Activated CD4-positive, CD25-positive, alpha-beta regulatory T cell treated with anti-CD3 and anti-CD28 coated beads, Interleukin-2, amount 50 U/mL, for 24 hours (primary cell): ENCODE measurements at places on chromosomes 6 and 20.

DNA sequence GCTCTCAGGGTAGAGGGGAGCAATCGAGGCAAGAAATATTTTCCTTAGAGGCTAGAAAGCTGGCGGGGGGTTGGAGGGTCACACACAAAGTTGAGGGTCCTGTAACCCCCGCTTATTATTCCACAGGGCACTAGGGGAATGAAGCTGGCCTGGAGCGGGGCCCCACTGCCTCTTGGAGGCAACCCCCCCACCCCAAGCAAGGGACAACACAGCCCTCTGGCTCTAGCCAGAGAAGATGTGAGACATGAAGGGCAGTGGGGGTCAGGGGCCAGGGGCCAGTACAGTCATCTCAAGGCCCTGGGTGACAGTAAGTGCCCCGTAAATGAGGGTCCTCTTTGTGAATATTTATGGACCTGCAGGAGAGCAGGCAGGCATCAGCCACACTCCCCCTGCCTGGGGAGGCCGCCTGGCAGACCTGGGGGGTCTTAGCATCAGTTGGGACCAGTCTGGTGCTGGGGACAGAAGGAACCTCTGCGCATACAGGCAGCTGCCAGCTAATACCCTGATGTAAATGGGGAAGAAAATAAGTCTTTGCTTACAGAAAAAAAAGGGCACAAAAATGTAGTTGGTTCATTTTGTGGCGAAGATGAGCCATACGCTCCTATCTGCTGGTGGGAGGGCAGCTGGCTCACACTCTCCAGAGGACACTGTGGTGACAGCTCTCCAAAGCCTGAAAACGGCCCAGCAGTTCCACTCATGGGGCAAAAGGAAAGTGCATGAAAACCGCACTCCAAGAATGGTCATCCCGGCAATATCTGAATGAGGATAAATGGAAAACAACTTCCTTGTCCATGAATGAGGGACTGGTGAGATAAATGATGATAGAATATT lies 21.9 kb downstream of the SPATA2 start:
- ATAC-seq: peak; percentile 88

DNA sequence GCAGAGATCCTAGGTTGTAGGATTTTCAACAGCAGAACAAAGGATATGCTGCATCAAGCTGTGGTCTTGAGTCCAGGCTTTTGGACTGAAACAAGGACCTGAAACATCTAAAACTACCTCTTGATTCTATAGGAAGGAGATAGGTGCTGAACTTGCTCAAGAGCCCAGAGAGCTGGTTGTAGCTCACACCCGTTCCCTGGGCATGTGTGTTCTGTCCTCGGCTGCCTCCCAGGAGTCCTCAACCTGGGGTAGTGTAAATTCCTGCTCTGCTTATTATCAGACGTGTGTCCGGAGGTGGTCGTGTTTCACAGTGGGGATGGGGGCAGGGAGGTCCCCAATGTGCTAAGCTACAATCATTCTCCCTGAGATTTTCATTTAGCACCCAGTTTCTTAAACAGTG lies 4.8 kb downstream of the NOP56 start:
- ATAC-seq: no peak

DNA sequence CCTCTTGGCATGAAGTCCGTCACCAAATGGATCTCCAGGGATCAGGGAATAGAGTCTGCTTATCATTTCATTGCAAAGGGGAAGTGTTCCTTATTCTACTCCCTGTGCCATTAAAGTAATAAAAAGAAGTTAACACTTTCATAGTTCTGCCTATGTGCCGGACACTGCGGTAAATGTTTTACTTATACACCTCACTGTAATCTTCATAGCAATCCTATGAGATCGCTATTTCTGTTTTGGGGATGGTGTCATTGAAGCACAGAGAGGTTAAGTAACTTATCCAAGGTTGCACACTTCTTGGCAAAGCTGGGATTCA lies 177.7 kb downstream of the TSHZ2 start:
- ATAC-seq: no peak

DNA sequence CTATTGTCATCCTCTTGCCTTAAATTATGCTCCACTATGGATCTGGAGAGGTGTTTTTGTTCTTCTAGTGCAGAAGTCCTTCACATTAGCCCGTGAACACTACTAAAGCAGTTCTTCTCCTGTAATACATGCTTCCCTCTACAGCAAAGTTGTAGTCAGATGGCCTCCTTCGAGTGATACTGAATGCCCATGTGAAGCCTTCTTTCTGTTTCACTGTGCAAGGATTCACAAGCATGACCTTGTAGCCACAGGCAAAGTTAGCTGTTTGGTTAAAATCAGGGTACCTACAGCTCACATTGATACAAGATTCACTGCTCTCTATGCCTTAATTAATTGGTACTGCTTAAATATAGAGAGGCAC lies 47.6 kb downstream of the ARHGAP18 start:
- no peak for ATAC-seq

- ATAC-seq: no peak
These were observed 84.9 kb downstream of the BTBD9 start for GRCh38 chr6:38554700-38555413.

GRCh38 chr20:32522776-32523612 lies 62.1 kb downstream of the NOL4L start:
- ATAC-seq: peak; percentile 39

GRCh38 chr6:14863902-14864850 lies 381.7 kb upstream of the JARID2 start:
- ATAC-seq: no peak

DNA sequence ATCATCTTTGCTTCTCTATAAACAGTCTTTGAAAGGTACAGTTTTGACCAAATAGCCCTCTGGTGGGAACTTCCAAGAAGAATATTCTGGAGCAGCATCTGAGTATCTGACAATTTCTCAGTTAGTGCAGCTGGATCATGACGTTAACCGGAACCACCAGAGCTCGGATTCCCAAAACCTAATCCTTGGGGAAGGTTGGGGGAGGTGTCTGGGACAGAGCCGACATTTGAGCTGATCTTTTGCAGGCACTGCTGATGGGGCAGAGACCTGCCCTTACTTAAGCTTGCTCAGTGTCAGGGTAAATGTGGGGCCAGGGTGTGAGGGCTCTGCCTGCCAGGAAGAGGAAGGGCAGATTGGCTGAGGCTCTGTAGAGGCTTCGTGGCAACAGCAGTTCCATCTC lies 416.6 kb downstream of the DHX35 start:
- ATAC-seq: no peak

- ATAC-seq: no peak
These were observed 90.5 kb downstream of the PCSK2 start for GRCh38 chr20:17317341-17317740.

GRCh38 chr6:15615802-15616201 lies 47.0 kb downstream of the DTNBP1 start:
- ATAC-seq: no peak

GRCh38 chr6:35048631-35049083 lies 92.5 kb downstream of the TCP11 start:
- ATAC-seq: no peak

- ATAC-seq: no peak
These were observed 21.7 kb downstream of the CST9L start for GRCh38 chr20:23546435-23547144.

DNA sequence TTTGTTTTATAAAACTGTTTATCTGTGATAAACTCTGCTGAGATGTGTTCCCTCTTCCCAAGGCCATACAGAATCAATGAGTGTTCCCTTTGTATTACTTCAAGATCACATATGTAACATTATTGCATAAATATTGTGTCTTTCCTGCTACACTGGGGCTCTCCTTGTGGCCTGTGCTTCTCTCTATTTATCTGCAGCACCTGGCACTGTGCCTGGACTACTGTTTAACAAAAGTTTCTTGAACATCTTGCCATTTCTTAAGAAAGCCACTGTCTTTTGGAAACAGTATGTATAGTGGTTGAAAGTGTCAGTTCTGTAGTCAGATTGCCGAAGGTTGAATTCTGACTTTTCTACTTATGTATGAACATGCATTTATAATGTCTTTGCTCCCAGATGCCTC lies 169.0 kb upstream of the SCGN start:
- no peak for ATAC-seq

- no peak for ATAC-seq
These were observed 323.8 kb upstream of the JARID2 start for GRCh38 chr6:14921878-14922671.

DNA sequence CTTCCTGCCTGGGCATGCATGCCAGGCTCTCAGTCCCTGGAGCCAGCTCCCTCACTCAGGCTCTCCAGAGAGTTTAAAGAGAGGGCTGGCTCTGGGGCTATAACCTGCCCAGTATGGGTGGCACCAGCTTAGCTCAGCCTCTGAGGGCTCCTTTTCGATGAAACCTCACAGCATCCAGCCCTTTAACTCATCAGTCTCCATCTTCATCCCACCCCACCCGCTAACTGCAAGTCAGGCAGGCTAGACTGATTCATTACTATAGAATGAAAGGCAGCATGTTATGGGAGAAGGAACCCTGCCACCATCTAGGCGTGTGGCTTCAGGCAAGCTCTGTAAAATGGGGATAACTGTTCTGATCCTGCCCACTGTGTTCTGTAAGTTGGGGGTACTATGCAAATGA lies 53.5 kb downstream of the RAB44 start:
- no peak for ATAC-seq

DNA sequence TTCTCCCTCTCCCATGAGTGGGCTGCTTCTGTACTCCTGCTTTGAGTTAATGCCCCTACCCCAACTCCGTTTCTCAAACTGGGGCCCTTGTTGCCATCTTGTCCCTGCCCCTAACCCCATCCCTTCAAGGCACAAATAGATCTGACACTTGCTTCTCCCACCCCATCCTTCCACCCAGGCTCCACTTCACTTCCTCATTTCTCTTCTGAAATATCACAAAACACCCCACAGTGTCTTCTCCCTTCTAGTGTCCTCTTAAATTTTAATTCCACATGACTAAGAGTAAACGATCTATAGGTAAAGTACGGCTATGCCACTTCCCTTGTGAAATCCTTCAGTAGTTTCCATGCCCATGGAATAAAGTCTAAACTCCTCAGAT lies 571.6 kb upstream of the NOX3 start:
- no peak for ATAC-seq

GRCh38 chr20:9508696-9509178 lies 5.7 kb upstream of the LAMP5 start:
- ATAC-seq: no peak

DNA sequence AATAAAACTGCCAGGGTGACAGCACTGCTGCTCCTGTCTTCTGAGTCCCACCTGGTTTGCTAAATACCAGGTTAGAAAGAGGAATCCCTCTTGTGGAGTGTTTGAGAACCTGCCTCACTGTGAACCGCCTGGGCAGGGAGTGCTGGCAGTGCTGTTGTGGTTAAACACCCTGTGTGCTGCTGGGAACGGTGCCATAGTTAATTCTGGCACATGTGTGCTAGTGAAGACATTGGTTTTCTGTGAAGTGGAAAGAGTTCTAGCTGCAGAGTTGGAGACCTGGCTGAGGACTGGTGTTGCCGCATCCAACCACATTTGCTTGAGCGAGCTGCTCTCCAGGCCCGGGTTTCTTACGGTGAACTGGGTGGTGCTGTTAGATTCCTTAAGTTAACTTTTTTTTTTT lies 72.7 kb downstream of the IGF2R start:
- no peak for ATAC-seq

GRCh38 chr6:33720998-33721397 lies 9.5 kb upstream of the UQCC2 start:
- ATAC-seq: no peak

DNA sequence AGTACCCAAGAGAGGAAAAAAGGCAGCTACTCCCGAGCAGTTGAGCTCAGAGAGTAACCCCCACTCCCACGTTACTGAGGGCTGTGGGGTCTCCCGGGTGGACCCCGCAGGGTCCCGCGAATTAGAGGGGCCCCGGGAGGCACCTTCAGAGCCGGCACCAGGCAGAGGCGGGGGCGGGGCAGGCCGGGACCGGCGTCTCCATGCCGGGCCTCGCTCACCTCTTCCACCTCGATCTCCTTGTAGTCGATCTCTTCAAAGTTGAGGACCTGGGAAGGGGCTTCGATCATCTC lies 381 bp downstream of the MAP3K7 start:
- no peak for ATAC-seq

- ATAC-seq: no peak
These were observed 56.2 kb upstream of the EPB41L1 start for GRCh38 chr20:36098364-36098763.

DNA sequence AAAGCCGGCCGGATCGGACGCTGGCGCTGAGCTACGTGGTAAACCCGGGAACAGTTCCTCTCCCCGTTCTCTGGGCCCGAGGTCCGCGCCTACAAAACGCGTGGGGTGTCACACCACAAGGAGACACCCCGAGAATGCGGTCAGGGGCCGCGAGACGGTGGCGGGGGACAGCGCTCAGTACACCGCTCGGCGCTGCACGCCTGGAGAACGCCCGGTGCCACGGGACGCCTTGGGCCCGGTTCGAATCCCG lies 670 bp downstream of the NCOA5 start:
- peak; percentile 53 for ATAC-seq

DNA sequence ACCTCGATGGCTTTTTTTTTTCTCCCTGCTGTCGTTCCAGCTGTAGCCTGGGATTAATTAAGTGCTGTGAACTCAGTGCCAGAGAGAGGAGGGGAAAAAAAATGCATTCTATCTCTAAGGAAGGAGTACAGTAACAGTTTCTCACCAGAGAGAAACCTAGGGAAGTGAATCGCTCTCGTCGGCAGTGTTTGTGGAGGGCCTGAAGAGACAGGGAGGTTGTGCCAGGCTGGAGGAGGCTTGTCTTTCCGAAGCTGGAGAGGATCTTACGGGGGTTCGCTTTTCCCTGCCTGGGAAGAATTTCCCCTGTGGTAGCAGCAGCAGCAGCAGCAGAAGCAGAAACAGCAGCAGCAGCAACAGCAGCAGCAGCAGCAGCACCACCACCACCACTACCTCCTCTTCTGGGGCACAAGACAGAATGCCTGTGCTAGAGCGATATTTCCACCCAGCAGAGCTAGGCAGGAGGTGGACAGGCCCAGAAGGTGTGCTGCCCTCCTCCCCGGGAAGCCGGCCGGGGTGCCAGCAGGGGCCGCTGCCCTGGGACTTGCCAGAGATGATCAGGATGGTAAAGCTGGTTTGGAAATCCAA lies 186.5 kb downstream of the PDE7B start:
- ATAC-seq: no peak

DNA sequence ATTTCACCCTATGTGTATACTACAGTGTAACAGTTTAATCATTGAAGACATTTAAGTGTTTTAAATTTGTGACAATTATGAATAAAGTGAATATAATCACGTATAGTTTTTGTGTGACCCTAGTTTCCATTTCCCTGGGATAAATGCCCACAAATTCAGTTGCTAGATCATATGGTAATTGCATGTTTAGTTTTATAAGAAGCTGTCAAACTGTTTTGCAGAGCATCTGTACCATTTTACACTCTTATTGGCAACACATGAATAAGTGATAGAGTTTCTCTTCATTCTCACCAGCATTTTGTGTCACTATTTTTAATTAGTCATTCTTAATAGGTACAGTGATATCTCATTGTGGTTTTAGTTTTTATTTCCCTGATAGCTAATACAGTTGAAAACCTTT lies 7.3 kb downstream of the VTA1 start:
- ATAC-seq: peak; percentile 46
